Stimulated activated CD4-positive, alpha-beta T cell treated with anti-CD3 and anti-CD28 coated beads, Interleukin-1b, Interleukin-23, amount 100 ng/mL, for 1 hour (primary cell): ENCODE measurements at places on chromosomes 4 and X.

DNA sequence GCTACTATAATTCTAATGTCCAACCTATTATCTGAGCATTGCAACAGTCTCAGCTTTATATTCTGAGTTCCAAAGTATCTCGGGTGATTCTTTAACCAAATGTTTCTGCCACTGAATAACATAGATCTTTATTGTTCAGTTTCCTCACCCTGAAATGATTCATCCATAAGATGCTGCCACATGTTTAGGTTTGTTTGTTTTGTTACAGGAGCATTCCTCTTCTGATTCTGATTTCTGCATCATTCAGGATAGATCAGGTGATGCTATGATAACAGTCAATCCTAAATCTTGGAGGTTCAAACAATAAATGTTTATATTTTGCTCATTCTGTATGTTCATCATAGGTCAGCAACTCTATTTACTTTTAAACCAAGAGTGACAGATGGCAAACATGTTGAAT is 927.6 kb downstream of the PCDH7 start:
- DNase-seq, result no peak

DNA sequence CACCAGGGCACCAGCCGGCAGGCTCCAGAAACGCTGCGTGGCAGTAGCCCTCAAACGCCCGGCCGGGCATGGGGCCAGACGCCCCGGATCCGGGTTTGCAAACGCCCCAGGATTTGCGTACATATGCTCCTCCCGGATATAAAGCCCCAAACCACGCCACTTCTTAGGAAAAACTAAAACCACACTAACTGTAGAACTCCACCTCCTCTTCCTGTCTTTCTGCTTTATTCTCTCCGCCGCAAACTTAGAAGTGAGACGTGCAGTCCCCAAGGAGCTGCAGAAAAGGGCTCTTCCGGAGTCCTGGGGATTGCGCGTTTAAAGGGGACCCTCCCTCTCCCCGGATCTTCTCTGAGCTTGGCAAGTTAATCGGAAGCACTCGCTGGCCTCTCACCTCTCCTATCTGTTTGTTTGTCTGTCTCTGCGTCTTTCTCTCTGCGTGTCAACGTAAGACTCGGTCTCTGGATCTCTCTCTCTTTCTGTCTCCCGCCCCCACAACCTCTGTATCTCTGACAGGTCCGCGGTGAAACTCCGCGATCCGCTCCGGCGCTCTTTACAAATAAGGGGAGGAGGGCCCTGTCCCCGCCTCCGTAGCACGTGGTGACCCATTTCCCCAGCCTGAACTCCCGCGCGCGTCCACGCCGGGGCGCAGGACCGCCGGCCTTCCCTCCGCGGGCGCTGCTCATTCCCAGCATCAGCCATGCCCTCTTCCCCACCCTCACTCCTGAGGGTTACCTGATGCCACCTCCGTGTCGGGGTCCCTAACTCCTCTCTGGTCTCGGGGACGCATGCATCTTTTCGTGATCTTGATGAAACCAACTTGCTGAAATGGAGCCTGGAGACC is at the start of gene SLC39A8:
Gene SLC39A8 (minus strand): TSS at position 529 of the 841 bp plus-strand sequence. CDS start 820 bp downstream, outside the sequence.
- peak; percentile 54 for DNase-seq

GRCh38 chr4:180084561-180084960 is 2158.6 kb upstream of the TENM3 start:
- no peak for DNase-seq

GRCh38 chr4:16608123-16608522 is 290.3 kb downstream of the LDB2 start:
- DNase-seq, result no peak

GRCh38 chr4:81196126-81196650 is 18.8 kb downstream of the PRKG2 start:
- DNase-seq, result no peak

DNA sequence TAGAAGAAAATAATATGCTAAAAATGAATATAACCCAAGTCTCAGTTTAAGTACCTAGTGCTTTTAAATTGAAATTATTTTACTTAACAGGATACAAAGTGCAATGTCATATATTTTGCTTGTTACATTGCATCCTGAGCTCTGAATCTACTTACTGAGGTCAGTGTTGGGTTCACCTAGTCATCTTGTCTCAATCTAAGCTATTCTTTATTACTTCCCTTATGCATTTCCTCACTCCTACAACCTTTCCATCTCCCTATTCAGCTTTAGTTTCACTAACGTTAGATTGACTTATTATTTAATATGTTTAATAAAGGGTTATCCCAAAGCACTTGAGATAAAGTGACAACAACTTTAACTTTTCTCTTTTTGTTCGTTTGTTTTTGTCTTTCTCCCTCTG is 483.7 kb downstream of the FSTL5 start:
- no peak for DNase-seq

DNA sequence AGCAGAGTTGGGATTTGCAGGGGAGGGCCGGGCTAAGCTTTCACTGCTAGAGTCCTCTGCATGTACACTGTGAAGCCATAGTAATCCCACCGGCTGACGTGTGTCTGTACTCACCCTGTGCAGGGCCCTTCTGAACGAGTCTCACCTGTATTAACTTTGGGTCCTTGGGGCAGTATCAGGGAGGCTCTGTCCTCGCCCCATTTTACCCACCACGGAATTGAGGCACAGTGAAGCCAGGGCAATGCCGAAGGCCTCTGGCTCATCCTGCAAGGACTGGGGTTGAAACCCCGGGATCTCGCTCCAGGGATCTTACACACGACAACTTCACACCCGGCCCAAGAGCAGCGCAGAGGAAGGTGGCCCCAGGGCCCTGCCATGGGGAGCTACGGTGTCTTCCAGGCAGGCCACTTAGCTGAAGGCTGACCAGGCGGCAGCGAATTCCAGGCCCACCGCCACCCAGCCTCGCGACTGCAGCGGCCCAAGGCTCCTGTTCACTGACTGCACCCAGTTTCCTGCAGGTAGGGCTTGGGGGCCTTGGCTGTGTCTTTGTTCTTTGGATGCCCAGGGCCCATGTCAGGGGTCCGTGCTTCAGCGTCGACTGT is 75.5 kb upstream of the ADRA2C start:
- no peak for DNase-seq

DNA sequence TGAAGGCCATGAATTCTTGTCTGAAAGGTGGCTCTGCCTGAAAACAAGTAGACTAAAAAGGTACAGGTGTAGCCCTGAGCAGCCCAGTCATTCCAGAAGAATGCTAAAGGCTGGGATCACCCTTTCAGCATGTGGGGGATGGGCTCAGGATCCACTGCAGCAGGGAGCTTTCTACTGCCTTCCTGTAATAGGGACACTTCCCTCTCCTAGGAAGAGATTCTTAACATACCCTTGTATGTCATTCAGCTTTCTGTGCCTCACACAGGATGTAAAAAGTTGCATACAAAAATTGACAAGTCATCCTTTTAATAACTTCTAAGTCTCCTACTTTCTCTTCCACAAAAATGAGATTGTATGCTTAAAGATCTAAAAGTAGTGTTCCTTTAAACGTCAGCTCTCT is 123.3 kb downstream of the ZNF518B start:
- DNase-seq, result no peak

DNA sequence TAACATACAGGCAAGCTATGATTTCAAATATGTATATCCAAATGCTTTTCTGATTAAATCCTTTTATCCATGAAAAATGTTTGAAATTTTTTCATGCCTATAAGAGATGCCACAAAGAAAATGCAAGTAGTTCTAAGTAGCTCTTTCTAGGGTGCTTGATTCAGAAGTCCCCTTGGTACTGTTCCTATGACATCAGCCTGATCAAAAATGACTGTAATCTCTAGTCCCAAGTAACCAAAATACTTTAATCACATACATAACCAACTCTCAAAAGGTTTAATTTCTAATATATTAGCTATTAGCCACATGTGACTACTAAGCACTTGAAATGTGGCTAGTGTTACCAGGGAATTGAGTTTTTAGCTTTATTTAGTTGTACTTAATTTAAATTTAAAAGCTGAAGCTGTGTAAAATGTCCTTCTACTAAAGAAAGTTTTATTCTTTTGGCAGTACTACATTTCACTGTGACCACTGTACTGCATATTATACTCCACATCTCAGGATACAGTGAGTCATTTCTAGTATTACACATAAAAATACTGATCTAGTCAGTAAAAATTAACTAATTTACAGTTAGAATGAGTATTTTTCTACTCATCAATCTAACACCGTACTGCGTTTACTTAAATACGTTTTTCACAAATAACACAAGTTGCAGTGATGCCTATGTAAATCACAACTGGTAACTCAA is 33.9 kb downstream of the FBXW7 start:
- DNase-seq, result no peak

DNA sequence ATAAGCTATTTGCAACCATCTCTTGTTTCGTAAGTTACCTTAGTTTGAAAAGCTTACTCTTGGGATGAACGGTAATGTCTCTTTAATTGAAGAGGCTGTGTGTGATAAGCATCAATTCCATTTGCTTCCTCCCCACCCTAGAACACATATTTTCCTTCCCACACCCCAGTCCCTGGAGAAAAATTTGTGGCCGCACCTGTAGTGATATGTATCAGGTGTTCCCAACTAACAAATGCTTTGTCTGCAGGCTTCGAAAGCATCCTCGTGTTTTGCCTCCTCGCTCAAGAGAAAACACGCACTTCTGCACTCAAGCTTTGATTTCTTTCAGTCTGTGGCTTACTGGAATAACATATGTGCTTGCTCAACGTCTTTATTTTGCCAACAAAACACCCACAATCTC is 143.8 kb upstream of the OTUD4 start:
- DNase-seq, result no peak
